Activated naive CD4-positive, alpha-beta T cell treated with anti-CD3 and anti-CD28 coated beads, Interleukin-2, amount 50 U/mL, for 72 hours (primary cell): ENCODE measurements at places on chromosomes 5 and 9.

GRCh38 chr5:51391175-51391574 lies 7.9 kb downstream of the ISL1 start:
- no peak for DNase-seq

GRCh38 chr5:169831331-169831730 lies 149.0 kb downstream of the INSYN2B start:
- no peak for DNase-seq

DNA sequence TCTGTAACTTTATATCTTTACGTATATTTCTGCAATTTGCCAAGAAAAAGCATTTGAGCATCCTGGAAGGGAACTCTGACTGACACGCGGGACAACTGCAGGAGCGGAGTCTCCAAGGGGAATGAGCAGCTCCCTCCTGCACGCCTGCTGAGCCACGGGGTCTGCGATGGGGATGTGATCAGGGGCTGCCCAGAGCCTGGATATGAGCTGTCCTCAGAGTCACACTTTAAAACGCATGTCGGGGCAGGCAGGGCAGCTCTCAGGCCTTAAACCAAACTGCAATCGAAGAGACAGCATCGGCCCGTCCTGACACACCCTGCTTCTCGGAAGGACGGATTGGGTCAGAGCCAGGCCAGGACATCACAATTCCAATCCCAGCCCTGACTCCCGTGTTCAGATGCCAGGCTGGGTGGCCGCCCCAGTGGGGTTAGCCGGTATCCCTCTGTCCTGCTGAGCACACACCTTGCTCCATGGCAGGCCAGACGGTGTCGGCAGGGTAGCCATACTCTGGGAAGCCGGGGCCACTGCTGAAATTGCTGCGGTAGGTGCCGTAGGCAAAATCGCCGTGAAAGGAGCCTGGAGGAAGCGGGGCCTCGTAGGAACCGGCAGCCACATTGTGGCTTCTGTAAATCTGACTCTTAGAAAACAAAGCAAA lies 17.2 kb downstream of the SEC16A start:
- DNase-seq, result no peak

DNA sequence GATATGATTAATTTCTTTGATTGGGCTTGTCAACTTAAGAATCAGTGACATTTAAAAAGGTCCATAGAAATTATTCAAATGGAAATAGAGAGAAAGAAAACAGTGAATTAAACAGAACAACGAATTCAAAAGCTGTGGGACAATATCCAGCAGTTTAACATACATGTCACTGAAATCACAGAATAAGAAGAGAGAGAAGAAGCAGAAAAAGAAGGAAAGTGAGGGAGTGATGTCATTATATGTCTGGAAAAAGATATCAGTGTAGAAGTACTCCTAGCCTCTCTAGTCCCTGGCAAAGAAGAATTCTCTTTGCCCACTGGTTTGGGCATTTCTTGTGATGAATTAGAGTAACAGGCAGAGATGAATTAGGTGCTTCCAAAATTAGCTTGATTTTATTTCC lies 109.2 kb upstream of the ABCA1 start:
- DNase-seq, result no peak

DNA sequence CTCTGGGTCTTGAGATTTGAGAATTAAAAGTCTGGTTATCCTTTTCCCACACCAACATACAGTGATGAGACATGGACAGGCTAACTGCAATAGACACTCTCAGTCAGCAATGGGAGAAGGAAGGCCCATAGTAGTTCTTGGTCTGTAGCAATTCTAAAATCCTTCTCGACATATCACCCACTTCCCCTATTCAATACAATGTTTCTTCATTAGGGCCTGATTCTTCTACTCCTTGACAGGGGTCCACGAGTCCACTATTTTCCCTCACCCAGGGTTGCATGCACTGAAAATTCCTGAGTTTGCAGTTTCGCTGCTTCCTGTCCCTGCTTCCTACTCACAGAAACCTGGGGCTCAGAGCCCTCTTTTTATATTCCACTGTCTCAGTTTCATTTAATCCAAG lies 402.8 kb downstream of the MAT2B start:
- no peak for DNase-seq
